ENCODE measurements at places on chromosomes 1 and 21.

DNA sequence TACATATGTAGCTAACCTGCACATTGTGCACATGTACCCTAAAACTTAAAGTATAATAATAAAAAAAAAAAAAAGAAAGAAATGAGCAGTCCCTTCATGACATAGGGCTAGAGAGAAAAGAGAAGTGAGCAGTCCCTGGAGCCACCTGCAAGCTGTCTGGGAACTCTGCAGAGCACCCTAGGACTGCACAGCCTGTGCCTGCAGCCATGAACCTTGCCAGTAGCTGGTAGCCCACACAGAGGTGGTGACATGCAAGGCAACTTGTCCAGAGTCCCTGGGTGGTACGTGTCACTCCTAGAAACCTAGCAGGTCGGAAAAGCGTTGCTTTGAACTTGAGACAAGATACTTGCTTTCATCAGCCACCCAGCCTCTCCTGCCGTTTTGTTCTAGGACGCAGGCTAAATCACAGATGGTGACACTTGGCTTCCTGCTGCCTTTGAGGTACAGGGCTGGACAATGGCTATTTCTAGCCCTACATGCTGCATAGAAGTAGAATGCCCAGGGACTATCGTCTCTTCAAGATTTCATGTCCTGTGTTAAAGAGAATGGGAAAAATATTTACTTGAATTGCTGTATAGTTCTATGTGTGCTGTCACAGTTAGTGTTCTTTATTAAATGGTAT, 260.9 kb downstream of the LTN1 start:
- DNase-seq, result no peak

- no peak for DNase-seq
Measured at GRCh38 chr1:48061162-48062136, 64.3 kb upstream of the TRABD2B start.

- DNase-seq, result no peak
Measured at GRCh38 chr1:227741166-227741870, 6.1 kb downstream of the SNAP47 start.

DNA sequence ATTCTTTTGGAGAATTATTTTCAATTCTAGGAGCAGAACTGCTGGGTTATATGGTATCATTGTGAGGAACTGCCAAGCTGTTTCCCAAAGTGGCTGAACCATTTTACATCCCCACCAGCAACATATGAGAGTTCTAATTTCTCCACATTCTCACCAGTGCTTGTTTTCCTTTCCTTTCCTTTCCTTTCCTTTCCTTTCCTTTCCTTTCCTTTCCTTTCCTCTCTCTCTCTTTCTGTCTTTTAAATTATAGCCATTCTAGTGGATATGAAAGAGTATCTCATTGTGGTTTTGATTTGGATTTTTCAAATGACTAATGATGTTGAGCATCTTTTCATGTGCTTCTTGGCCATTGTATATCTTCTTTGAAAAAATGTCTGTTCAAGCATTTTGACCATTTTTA, 45.3 kb downstream of the RUNX3 start:
- DNase-seq, result no peak

GRCh38 chr1:173997791-173998190, 24.4 kb downstream of the RC3H1 start:
- no peak for DNase-seq

DNA sequence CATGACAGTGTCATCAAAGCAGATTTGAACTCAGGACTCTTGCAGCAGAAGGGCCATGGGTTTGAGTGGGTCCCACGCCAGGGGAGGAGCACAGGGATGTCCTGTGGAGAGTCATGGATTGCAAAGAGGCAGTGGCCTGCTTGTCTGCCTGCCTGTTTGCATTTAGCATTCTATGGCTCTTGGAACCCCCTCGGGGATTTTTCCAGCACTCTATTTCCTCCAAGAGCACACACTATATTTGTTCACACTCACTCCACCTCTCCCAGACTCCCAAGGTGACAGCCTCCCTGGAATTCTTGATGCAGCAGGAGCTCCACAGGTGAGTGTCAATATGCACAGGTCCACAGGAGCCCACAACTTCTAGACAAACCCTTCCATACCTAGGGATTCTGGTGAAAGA, 73.1 kb upstream of the LRRN2 start:
- no peak for DNase-seq

GRCh38 chr21:27647921-27648320, 681.0 kb upstream of the ADAMTS5 start:
- no peak for DNase-seq

GRCh38 chr1:198763298-198763714, 124.5 kb downstream of the PTPRC start:
- no peak for DNase-seq

- DNase-seq, result no peak
Measured at GRCh38 chr1:15205586-15206346, 41.3 kb upstream of the FHAD1 start.

DNA sequence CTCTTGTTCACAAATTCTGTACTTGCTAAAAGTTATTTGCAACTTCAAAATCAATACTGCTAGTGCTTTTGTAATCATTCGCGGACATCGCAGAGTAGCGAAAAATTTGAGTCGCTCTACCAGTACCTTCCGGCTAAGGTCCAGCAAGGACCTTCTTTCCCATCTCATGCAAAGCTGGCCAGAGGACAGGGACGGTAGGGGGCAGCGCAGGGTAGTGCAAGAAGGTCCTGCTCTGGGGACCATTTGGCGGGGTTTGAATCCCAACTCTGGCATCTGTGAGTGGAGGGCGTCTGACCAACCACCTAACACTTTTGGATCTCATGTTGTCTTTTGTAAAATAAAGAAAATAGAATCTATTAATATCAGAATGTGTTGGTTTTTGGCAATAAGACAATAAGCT, 258.3 kb downstream of the SPATA17 start:
- no peak for DNase-seq

- no peak for DNase-seq
Measured at GRCh38 chr1:24179251-24179840, 7.7 kb downstream of the IFNLR1 start.

GRCh38 chr1:39104158-39105060, 78.3 kb downstream of the NDUFS5 start:
- no peak for DNase-seq

DNA sequence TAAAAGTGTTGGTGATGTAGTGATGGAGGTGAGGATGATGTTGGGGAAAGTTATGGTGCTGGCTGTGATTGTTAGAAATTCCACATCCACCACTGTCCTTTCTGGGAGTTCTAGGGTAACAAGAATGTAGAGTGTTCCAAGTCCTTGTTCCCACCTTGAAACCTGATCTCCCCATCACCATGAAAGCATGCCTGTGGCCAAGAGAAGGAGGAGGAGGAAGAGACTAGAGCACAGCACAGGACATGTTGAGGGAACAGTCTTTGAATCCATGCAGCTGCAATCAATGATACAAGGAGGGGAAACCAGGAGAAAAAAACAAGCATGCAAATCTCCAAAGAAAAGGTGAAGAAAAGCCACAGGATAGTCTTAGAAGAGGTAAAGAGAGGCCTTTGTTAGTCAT, 45.9 kb upstream of the ARTN start:
- no peak for DNase-seq

GRCh38 chr1:228304766-228305395, 97.0 kb downstream of the OBSCN start:
- DNase-seq, result no peak

GRCh38 chr1:207850621-207851407, 60.1 kb downstream of the CD34 start:
- no peak for DNase-seq

- no peak for DNase-seq
Measured at GRCh38 chr1:214075999-214076707, 88.4 kb downstream of the PROX1 start.

DNA sequence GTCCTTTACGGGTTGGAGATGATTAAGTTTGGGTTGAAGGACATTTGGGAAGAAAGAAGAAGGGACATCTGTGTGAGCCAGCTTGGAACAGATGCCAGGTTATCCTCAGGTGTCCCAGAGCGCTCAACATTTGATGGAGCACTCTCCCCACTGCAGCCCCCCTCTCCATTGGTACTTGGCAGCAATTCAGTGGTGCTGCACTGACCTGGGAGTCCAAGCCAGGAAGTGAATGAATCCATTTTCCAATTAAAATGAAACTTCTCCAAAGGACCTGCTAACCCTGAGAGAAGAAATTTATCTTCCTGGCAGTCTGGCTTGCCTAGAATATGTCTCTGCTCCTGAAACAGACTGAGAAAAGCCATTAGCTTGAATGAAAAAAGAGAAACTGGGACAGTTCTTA, 67.1 kb downstream of the FGGY start:
- no peak for DNase-seq

DNA sequence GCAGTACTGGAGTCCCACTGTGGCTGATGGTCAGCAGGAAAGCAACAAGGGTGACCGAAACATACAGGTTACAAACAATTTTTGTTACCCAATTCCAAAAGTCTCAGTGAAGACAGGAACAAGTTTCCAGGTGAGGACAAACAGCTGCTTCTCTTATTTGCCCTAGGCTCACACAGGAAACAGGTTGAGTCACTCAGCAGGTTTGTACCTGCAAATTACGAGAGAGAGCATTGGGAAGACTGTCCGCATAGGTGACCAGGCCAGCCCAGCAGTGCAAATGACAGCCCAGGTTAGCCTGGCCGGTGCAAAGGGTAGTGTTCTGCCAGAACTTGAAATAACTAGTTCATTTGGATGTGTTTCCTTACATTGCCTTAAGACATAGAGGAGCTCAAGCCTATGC, 40.0 kb upstream of the DSCAM start:
- no peak for DNase-seq

DNA sequence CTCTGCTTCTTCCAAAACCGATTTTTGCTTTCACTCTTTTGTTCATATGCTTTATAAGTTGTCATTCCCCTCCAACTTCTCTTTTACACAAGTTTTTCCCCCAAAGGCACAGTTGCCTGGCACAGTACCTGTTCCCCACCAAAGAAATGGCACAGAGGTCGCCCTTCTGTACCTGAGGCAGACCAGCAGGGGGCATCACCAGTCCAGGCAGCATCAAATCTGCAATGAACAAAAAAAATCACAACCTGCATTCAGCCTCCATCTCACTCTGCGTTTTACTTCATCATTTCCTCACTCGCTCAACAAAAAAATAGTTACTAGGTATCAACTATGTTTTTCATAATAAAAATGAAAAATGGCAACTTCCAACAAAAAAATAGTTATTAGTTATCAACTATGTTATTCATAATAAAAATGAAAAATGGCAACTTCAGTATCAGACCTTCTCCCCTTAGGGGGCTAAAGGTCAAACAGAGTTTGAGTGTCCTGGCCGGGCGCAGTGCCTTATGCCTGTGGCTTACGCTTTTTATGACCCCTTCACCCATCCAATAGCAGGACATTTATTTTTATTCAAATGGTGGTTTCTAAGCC, 4.1 kb downstream of the EIF2D start:
- no peak for DNase-seq

GRCh38 chr1:205438213-205439158, 16.6 kb upstream of the LEMD1 start:
- DNase-seq, result peak; percentile 42

DNA sequence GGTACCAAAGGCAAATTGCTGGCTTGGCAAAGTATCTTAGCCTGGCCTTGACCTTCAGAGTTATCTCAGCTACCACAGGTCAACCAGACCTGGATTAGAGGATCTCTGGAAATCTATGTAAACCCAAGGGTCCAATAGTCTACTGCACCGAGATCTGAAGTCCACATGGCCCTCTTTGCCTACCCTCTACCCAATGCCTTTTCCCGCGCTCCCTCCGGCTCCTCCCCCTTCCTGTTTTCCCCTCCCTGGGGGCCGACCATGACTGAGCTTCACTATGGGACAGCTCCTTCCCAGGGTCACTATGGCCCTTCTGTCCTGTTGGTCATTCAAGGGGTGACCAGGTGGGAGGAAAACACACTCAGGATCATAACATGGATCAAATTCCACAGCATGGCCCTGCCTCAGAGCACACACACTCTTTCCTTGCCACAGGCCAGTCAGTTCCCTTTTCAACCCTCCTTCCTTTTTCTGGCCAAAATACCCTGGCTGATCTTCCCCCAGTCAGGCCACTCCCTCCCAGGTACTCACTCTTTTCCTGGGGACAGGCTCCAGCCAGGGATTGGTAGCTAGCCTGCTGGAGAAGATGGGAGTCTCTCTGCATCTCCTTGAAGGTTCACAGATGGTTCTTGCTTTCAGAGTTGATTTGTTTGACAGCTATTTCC, 19.1 kb upstream of the TMEM183A start:
- DNase-seq, result no peak

GRCh38 chr1:53869454-53870117, 20.0 kb downstream of the YIPF1 start:
- no peak for DNase-seq

GRCh38 chr1:16178596-16179497, 23.0 kb upstream of the EPHA2 start:
- no peak for DNase-seq

DNA sequence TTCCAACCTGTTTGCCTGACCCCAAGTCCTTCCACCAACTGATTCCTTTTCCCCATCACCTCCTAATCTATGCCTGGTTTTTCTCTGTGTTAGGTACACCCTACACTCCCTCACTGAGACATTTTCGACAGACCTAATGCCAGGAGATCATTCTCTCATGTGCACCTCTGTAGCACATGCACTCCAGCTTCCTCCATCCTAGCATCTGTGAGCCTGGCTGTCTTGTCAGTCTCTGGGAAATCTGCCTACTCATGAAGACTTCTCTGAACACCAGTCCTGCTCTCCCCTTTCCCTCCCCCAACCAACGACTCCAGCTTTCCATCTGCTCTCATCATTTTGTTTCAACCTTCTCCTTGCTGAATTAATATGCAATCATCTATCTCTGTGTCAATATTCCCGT, 987 bp downstream of the MED8 start:
- peak; percentile 32 for DNase-seq

DNA sequence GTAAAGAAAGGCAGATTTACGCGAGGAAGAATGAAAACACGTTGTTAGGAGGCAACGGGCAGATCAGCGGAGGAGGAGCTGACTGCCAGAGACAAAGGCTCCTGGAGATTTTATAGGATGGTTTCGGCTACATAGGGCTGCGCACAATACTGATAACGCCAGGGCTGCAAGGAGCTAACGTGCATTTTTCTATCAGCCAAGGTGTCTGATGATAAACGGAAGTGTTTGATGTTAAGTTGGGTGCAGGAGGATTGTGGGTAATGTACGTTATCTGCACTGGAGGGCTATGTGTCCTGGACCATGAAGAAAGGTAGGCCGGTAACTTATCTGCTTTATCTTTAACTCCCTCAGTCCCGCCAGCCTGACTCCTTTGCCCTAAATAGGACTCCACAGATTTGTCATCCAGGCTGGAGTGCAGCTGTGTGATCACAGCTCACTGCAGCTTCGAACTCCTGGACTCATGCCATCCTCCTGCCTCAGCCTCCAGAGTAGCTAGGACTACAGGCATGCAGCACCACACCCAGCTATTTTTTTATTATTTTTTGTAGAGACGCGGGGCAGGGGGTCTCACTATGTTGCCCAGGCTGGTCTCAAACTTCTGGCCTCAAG, 29.6 kb downstream of the SETD4 start:
- no peak for DNase-seq
